Progenitor cell of endocrine pancreas (in vitro differentiated cells): ENCODE measurements at places on chromosomes 4 and X.

GRCh38 chr4:31918891-31919290 lies 1198.7 kb downstream of the PCDH7 start:
- H3K27ac ChIP-seq: no peak overlapping the region
- H3K4me3 ChIP-seq: no peak overlapping the region
- no peaks in the 10 kb centered on the region for H3K4me1 ChIP-seq

GRCh38 chr4:112966701-112967488 lies 82.6 kb upstream of the ANK2 start:
- no peaks in the 10 kb centered on the region for H3K27me3 ChIP-seq
- H3K4me1 ChIP-seq: no peaks in the 10 kb centered on the region

- H3K27ac ChIP-seq: no peak overlapping the region
- peaks cover 34% of the 10 kb centered on the region for H3K27me3 ChIP-seq
- H3K4me1 ChIP-seq: no peaks in the 10 kb centered on the region
- H3K36me3 ChIP-seq: no peaks in the 10 kb centered on the region
These were observed 51.2 kb downstream of the GPR50 start for GRCh38 chrX:151227627-151228026.

DNA sequence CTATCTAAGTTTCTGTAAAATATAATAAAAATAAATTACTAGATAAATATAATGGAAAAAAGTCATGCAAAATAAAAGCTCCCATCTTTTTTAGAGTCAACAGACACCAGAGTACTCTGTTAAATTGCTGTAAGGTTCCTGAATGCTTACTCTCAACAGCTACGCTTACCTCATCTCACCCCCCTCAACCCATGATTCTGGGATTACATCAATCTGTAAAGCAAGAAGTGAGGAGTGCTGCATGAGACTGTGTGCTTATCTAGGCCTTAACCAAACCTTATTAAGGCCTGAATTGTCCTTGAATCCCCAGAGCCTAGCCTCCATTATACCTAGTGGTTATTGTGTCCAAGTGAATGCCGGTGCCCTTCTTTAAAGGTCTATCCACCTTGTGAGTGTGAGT lies 735.8 kb downstream of the RPA4 start:
- H3K36me3 ChIP-seq: no peaks in the 10 kb centered on the region
- H3K4me1 ChIP-seq: no peaks in the 10 kb centered on the region
- peaks cover 2% of the 10 kb centered on the region for H3K27me3 ChIP-seq
- no peak overlapping the region for H3K27ac ChIP-seq
